ENCODE measurements at places on chromosomes 4 and X.

- DNase-seq: no peak
These were observed 26.1 kb upstream of the TBC1D1 start for GRCh38 chr4:37864786-37865185.

DNA sequence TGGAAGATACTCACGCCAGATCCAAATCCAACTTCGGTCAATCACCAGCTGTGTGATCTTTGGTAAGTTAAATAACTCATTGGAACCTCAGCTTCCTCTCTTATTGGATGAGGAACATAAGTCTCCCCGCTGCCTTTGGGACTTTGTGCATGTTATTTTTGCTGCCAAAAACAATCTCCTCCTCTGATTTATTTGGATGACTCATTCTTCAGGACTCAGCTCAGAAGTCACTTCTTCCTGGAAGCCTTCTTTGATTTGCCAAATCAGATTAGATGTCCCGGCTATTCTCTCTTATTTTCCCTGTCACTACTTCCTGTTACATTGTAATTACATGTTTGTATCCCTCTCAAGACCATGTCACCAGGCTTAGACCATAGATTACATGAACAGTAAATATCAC lies 138.0 kb upstream of the BOD1L1 start:
- no peak for DNase-seq

DNA sequence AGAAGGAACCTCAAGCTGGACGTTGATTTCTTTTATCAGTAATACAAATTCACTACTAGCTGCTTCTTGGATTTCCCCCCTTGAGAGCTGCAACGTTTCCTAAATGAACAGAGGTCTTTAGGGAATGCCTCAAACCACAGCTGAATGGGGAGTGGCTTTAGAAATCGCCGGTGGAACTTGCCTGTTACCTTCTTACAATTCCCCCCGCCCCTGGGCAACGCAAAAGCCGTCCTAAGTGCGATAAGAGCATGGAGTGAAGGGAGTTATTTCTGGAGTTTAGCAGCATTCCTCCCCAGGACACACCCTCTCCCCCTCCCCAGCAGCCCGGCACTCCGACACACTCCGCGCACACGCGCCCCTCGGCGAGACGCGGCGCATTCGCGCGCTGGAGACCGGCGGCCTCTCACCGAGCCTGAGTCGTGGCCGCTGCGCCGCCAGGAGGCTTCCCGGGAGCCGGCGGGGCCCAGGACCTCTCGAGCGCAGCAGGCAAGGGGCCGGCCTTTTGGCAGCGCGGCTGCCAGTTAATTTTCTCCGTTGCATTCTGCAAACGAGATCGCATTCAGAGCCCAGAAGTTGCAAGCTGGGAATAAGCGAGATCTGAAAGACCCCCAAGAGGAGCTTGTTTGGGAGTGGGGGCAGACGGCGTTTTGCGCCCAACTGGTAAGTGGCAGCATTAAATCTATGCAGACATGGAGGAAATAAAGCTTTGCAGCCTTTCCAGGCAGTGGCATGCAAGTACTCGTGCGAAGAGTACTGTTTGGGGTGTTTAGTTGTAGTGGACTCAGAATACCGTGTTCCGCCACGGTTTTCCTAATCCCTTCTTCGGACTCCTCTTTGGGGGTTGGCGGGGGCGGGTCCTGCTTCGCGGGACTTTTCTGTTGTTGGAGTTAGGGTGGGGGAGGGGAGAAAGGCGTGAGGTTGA lies 134.7 kb downstream of the PALLD start:
- DNase-seq: no peak

DNA sequence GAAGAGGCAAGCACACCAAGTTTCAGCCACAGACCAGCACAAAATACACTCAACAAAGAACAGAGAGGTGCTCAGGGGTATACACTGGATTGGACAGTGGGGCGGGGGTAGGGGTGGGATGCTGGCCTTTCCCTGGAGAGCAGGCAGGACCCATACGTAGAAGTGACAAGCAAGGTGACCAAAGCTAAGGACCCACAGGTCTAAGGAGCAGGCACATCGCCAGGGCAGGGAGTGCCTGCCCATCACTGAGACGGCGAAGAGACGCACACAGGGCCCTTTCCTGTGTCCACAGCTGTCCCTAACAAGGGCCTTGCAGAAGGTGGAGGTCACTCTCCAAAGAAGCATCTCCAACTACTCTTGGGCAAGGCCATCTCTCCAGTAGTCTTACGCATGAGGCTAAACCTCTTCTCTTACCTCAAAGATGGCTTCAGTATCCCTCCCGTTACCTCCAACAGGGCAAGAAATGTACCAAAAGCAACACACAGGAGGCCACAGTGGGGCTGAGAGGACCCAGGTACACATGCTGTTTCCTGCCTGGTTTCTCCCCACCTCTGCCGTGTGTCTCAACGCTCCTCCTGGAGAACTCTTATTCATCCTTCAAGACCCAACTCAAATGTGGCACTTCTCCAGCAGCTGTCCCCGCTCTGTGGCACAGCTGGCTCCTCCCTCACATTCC lies 6.5 kb downstream of the WDR1 start:
- DNase-seq: no peak

DNA sequence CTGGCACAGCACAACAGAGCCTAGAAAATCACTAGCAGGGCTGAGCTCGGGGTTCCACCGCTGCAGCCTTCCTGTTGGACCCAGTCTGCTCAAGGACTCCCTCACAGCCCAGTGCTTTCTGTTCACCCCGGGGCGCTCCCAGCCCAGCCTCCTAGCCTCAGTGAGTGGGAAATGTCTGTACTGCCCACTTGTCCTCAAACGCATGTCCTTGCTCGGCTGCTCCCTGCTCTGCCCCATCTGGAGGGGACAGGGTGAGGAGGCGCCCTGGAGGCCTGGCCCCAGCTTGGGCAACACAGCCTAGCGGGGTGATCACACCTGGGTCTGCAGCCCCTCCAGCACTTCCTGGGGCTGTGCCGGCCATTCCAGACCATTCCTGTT lies 11.9 kb upstream of the CCNQ start:
- no peak for DNase-seq

GRCh38 chr4:110196871-110197528 lies 1.4 kb downstream of the ELOVL6 start:
- peak; percentile 50 for DNase-seq

- no peak for DNase-seq
These were observed 9.5 kb upstream of the GRPEL1 start for GRCh38 chr4:7077371-7077770.

GRCh38 chr4:87101543-87102199 lies 118.7 kb downstream of the KLHL8 start:
- DNase-seq: no peak

GRCh38 chrX:69496183-69496582 lies 7.9 kb upstream of the NALF2 start:
- no peak for DNase-seq

DNA sequence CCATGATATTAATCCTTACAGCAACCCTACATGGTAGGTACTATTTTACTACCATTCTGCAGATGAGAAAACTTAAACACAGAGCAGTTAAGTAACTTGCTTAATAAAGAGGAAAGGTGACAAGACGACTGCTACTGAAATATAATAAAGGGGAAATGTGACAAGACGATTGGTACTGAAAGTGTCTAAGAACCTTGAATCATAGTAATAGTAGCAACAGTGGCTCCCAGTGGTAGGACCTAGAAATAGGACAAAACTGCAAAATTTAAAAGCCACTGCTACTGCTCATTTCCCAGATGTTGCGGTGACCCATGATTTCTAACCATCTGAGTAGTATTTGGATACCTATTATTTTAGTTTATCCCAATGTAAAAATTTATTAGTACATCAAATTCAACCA lies 89.5 kb downstream of the TASL start:
- DNase-seq: no peak

- no peak for DNase-seq
These were observed 978.3 kb upstream of the GRID2 start for GRCh38 chr4:91325495-91325894.
